ENCODE measurements at places on chromosomes 1 and 21.

- DNase-seq, result no peak
These were observed 31.5 kb downstream of the COL18A1 start for GRCh38 chr21:45436351-45437065.

- no peak for DNase-seq
These were observed 24.1 kb upstream of the ZSWIM5 start for GRCh38 chr1:45230537-45230936.

DNA sequence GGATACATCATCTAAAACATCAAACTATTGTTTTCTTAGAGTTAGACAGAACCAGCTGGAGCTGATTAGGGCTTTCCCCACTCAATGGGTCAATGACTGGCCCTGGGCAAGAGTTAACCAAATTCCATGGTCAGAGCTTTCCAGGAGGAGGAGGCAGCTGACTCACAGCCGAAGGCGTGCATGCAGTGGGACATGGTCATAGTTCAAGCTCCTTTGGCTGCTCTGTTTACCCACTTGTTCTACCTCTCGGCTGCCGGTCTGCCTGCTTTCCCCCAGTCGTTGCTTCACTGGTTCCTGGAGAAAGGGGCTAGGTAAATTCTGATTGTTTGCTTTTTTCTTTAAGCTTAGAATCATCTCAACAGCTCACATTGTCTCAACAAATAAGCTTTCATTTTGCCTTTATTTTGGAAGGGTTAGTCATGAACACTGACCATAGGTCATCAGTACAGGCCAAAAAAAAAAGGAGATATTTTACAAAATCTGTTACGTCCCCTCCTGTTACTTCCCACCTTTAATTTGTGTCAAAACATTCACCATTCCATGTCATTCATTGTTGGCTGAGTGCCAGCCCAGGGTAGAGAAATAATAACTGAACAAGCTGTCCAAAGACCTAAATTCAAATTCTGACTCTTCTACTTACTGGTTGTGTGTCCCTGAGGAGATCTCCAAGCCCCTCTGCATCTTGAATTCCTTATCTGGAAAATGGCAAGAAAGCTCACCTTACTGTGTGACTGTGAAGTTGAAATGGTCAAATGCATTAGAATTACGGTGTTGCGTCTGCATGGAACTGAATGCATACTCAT is 12.0 kb downstream of the MAB21L3 start:
- DNase-seq, result no peak

DNA sequence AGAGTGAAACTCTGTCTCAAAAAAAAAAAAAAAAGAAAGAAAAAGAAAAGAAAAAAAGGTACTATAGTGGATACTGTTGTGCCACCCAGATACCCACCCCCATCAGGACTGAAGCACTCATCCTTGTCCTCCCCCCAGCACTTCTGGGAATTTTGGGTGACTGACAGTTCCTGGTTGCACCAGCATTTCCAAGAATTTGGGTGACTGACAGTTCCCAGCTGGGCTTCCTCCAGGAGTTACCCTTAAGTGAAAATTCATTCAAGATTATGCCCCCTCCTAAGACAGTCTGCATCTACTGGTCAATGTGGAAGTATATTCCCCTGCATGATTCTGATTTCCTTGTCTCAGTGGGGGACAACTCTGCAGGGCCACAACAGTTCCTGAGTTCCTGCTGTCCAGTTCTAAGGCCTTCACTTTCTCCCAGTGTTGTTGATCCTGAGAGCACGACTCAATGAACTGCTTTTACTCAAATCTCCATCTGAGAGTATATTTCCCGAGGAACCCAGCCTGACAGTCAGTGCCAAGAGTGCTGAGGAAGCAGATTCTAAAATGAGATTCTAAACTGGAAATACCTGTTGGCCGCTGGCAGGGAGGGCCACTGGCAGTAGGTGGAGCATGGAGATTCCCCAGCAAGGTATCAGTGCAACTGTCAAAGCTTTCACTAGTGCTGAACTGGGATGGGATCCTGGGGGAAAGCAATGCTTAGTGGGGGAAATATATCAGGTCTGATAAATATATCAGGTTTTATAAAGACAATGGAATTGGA is 18.5 kb downstream of the RIIAD1 start:
- DNase-seq, result no peak

DNA sequence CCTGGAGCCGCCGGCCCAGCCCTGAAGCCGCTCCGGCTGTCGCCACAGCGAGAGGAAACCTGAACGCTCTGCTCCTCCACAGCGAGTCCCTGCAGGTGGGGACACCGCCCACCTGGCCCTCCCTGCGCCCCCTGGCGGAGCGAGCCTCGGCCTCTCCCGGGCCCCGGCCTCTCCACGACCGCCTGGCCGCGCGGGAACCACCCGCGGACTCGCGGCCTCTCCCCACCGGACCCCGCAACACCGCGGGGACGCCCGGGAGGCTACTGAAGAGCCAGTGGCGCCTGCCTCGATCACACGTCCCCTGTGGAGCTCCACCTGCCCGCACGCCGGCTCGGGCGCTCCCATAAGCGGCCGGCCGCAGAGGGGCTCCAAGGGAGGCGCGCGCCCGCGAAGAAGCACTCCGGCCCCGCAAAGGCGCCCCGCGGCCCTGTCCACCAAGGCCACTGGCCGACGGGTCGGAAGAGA is 109.6 kb downstream of the KCNN3 start:
- DNase-seq, result no peak

- no peak for DNase-seq
These were observed 710 bp downstream of the PPP2R5A start for GRCh38 chr1:212285685-212286555.

DNA sequence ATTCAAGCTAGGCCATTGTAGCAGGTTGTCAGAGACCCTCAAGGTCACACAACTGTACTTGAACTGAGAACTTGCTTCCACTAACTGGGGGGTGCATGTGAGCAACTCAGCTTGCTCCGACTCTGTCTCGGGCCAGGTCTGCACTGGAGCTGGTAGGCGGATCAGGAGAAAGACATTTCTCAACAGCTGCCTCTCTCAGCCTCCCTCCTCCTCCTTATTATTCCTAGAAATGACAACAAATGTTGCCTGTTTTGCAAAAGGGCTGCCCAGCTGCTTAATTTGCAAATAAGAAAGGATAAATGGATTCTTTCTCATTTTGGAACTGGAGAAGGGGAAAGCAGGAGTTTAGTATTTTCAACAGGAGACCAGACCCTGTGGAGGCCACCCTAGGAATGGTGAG is 140.5 kb downstream of the RHOU start:
- DNase-seq, result no peak

DNA sequence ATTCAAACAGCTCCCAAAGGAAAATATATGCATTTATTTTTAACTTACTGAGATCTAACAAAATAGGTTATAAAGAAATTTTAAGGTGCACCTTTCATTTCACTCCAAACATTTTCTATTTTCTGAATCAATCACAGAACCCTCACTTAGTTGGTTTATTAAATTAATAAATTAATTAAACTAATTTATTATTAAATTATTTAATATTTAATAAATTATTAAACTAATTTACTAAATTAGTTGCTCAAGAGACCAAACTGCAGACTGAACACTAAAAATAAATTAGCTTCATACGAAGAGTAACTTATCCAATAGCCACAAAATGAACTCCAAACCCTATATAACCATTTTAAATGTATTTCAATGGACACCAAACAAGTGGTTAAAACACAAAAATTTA is 68.0 kb downstream of the PRPF38A start:
- no peak for DNase-seq

- no peak for DNase-seq
These were observed 19.1 kb upstream of the LYST start for GRCh38 chr1:235885655-235886262.

GRCh38 chr1:162141281-162142054 is 72.0 kb downstream of the NOS1AP start:
- DNase-seq, result no peak

DNA sequence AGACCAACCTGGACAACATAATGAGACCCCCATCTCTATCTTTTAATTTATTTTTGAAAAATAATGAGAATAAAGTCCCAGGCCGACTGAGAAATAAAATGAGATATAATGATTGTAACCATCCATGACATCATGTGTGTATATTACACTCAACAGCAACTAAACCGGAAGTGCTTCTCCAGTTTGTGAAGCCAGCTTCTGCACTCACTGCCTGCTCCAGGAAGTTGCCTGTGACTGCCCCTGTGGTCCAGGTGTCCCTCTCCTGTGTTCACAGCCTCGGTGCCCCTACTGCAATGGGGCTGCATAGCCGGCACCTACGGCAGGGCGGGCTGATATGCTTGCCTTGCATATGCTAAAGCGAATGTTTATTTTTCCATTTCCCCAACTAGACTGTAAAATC is 68.3 kb downstream of the SSBP3 start:
- DNase-seq, result no peak

GRCh38 chr1:29716306-29716705 is 480.0 kb downstream of the PTPRU start:
- no peak for DNase-seq

DNA sequence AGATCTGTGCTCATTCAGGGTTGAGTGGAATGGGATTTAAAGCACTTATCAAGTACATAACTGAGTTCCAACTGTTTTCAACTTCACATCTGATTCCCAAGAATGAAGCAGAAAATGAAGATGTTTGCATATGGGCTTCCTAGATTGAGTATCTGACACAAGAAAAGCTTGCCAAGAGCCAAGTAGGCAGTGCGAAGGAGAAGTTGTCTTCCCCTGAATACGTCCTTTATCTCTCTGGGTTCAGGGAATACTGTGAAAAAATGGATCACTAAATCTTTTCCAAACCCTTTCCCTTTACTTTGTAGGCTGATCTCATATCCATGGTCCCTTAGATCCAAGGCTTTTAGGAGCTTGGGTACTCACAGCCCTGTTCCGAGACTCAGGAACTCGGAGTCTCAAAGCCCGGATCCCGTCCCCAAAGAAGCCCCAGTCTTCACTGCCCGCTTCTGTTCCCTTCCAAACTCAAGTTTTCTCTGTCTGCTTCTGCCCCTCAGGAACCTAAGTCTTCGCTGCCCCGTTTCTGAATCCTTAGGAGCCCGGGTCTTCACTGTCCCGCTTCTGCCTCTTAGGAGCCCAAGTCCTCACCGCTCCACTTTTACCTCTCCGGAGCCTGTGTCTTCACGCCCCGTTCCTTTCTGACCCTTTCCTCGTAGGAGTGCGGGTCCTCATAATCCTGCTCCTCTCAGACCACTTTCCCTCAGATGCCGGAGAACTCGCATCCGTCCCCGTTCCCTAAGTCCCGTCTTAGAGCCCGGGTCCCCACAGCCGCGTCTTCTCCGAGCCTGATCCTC is 616 bp downstream of the TAF12 start:
- no peak for DNase-seq

DNA sequence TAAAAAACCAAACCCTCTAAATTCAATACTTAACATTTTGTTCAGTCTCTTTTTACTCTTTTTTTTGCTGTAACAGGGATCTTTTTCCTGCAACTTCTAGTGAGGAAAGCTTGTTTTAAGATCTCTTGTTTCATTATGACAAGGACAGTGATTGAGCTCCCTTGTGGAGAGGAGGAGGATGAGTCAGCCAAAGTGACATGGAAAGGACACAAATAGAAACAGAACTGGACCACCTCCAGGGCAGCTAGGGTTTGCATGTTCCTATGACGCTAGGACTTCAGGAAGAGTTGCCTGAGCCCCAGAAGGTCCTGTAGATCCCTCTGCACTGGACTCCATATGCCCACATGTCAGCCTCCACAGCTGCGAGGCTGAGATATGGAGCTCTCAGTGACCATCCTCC is 212.6 kb upstream of the FAM78B start:
- DNase-seq, result no peak

- DNase-seq, result no peak
These were observed 134.6 kb upstream of the RUNX3 start for GRCh38 chr1:25064465-25065240.

- no peak for DNase-seq
These were observed 35.4 kb downstream of the MIA3 start for GRCh38 chr1:222653178-222653827.

DNA sequence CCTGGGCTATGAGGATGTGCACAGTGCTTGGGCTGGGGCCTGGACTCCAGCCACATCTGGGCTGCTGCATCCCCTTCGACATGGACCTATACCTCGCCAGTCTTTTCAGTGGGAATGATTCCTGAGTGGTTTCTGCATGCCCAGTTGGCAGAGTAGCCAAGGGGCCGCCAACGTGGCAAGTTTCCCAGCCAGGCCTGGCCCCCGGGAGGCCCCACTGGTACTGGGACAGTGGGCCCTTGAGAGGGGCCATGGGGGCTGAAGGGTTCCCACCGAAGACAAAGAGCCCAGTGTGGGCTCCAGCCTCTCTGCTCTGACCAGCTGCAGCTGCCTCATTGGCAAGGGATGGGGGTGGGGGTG is 15.4 kb downstream of the RAP1GAP start:
- no peak for DNase-seq

DNA sequence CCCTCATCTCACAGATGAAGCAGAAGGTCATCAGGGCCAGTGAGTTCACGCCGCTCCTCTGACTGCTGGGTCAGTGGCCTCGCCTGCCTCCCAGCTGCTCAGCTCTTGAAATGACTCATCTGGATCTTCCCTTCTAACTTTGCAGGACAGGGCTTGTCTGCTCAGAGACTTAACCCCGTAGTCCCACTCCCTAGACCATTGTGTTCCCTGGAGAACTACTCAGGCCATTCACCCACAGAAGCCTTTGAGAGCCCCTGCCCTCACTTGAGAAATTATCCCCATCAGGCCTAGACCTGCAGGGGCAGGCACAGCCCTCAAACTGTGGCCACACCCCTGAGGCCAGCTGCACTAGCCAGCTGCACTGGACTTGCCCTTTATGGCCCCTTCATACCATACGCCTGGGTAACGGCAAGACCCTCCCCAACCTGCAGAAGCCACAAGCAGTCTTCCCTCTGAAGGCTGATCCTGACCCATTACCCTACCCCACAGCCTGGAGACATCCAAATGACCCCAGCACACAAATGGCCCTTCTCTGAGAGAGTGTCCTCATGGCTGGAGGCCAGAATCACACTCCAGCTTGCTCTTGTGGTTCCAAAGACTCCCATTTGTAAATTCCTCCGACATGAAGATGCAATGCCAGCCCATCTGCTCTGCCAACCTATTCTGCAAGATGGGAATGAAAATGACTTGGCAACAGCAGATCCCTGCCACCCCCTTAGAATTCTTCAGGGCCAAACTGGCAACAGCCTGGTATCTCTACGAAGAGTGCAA is 33.2 kb downstream of the RCSD1 start:
- DNase-seq, result peak; percentile 71

GRCh38 chr1:95415146-95415545 is 181.1 kb downstream of the RWDD3 start:
- no peak for DNase-seq

- no peak for DNase-seq
These were observed 84.2 kb upstream of the COL6A1 start for GRCh38 chr21:45897191-45898027.

GRCh38 chr1:234398849-234399381 is 25.7 kb downstream of the COA6 start:
- no peak for DNase-seq

DNA sequence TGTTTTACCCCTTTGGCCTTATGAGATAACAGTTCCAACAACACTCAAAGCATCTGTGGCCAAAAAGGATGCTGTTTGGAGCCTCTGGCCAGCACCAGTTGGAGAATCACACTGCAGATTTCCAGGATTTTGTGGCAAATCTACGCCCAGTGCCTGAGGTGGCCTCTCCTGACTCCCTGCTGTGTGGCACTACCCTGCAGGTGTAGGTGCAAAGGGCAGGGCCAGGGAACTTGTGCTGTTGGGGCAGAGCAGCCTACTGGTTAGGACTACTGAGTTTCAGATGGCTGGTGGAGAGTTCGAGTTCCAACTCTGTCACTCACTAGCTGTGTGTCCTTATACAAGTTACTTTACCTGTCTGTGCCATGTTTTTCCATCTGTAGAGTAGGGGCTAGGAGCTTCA is 170.5 kb downstream of the PTPRU start:
- DNase-seq, result no peak
